ENCODE measurements at places on chromosomes 12 and 14. TPM values are rescaled to one million over a fixed set of nuclear protein-coding genes. Genes with fewer than 3 reads are reported as not detected.

Gene TMEM132C
- not detected for total RNA-seq

Gene FGF6
- total RNA-seq, result not detected

Gene TMCC3
- 21.7 TPM for total RNA-seq

Gene ZNF605
- 3.2 TPM for total RNA-seq

Gene PLBD1
- 1.3 TPM for total RNA-seq

Gene HOXC13
- not detected for total RNA-seq

Gene KRT83
- not detected for total RNA-seq

Gene ABCC9
- under 0.01 TPM for total RNA-seq

Gene CHGA
- 1.0 TPM for total RNA-seq

Gene CFAP54
- total RNA-seq, result 31.5 TPM

Gene AP5M1
- 12.8 TPM for total RNA-seq

Gene BIN2
- not detected for total RNA-seq

Gene SMIM41
- 0.13 TPM for total RNA-seq

Gene TMEM30B
- total RNA-seq, result under 0.01 TPM

Gene IPO4
- total RNA-seq, result 46.8 TPM

Gene ACOT4
- 0.49 TPM for total RNA-seq

Gene ESR2
- total RNA-seq, result 0.49 TPM

Gene SCN8A
- 0.76 TPM for total RNA-seq

Gene OTUB2
- 1.2 TPM for total RNA-seq

Gene SYNE3
- total RNA-seq, result 11.5 TPM

Gene SYNJ2BP
- total RNA-seq, result 22.0 TPM

Gene STAB2
- not detected for total RNA-seq

Gene LPAR5
- total RNA-seq, result not detected

Gene HOXC11
- total RNA-seq, result not detected

Gene DEGS2
- 0.31 TPM for total RNA-seq
